ENCODE measurements at places on chromosomes 2 and 18.

GRCh38 chr2:28539118-28539541, 43.3 kb downstream of the PLB1 start:
- H3K27me3 ChIP-seq = no peaks in the 10 kb centered on the region
- H3K4me3 ChIP-seq = no peak overlapping the region
- H3K4me1 ChIP-seq = peaks cover 5% of the 10 kb centered on the region
- DNase-seq = no peak
- no peak overlapping the region for H3K27ac ChIP-seq

GRCh38 chr2:238306672-238306998, 13.7 kb upstream of the TRAF3IP1 start:
- peaks cover 17% of the 10 kb centered on the region for H3K27me3 ChIP-seq
- H3K36me3 ChIP-seq = no peaks in the 10 kb centered on the region
- H3K4me3 ChIP-seq = no peak overlapping the region
- H3K27ac ChIP-seq = no peak overlapping the region

DNA sequence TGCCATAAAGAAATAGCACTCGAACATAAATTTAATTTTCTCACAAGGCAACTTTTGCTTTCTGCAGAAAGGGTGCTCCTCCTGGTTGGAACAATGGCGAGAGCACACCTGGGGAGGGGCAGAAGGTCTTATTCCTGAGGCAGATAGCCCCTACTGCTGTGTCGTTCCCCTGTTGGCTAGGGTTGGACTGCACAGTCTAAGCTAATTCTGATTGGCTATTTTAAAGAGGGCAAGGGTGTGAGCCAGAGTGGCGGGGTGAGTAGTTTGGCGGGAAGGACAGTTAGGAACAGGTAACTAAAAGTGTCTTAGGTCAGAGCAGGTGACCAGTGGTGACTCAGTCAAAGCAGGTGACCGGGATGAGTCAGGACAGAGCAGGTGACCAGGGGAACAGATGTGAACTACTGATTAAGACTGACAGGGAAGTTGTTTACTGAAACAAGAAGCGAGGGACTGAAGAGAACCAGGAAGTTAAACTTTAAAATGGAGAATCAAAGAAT, 49.7 kb upstream of the AGAP1 start:
- H3K27me3 ChIP-seq = no peaks in the 10 kb centered on the region
- no peak overlapping the region for H3K27ac ChIP-seq
- no peak overlapping the region for H3K4me3 ChIP-seq

DNA sequence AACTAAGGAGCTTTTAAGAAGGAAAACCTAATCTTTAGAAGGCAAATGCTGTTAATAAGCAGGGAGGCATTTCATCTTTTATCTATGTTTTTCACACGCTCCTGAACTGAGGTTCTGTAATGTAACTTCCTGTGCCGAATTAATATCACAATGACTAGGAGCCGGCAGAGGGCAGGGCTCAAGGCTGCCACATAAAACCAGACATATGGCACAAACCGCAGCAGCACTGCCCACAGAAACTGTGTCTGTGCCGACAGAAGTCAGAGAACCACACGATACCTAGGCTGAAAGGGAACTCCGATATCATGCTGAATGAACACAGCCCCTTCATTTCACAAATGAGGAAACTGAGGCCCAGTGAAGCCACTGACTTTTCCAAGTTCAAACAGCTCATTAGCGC, 112.1 kb downstream of the EIPR1 start:
- no peaks in the 10 kb centered on the region for H3K27me3 ChIP-seq
- no peak overlapping the region for H3K4me3 ChIP-seq
- DNase-seq = no peak

DNA sequence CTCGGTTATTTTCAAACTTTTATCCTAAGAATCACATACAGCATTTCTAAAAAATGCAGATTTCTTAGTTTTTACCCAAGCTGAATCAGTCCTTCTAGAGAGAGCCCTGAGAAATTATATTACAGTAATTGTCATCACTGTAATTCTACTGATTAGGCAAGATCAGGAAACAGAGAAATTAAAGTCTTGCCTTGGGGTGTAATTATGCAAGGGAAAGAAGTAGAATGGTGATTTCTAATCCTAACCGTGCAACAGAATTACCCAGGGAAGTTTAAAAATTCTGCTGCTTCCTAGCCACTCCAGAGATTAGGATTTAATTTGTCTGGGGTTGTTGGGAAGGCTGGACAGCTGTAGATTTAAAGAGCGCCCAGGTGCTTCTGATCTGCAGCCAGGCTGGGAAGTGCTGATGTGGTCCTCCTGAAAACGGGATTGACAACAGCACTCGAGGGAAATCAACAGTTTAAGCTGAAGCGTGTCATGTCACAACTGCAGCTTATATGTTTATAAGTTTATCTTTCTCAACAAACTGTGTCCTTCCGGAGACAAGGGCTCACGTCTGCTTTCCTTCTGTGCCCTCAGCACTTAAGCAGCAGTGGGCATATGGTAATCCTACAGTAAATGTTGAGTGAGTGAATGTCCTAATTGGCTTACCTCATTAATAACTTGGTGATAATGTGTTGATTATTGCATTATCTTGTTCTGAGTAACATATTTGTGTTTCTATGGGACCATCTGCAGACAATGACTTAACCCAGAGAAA, 671.9 kb upstream of the SOX11 start:
- no peak overlapping the region for H3K27ac ChIP-seq
- H3K4me3 ChIP-seq = no peak overlapping the region
- DNase-seq = no peak
- no peaks in the 10 kb centered on the region for H3K27me3 ChIP-seq

- no peak overlapping the region for H3K27ac ChIP-seq
- H3K27me3 ChIP-seq = peaks cover 7% of the 10 kb centered on the region
- H3K36me3 ChIP-seq = no peaks in the 10 kb centered on the region
- no peak overlapping the region for H3K4me3 ChIP-seq
- no peak for DNase-seq
Observed at GRCh38 chr2:218086478-218086877, 17.4 kb downstream of the RUFY4 start.

- H3K36me3 ChIP-seq = no peaks in the 10 kb centered on the region
- no peak for DNase-seq
- no peak overlapping the region for H3K27ac ChIP-seq
- H3K27me3 ChIP-seq = peaks cover 4% of the 10 kb centered on the region
- H3K4me3 ChIP-seq = no peak overlapping the region
- H3K4me1 ChIP-seq = peaks cover 17% of the 10 kb centered on the region
Observed at GRCh38 chr18:48728204-48728833, 189.5 kb downstream of the CTIF start.

DNA sequence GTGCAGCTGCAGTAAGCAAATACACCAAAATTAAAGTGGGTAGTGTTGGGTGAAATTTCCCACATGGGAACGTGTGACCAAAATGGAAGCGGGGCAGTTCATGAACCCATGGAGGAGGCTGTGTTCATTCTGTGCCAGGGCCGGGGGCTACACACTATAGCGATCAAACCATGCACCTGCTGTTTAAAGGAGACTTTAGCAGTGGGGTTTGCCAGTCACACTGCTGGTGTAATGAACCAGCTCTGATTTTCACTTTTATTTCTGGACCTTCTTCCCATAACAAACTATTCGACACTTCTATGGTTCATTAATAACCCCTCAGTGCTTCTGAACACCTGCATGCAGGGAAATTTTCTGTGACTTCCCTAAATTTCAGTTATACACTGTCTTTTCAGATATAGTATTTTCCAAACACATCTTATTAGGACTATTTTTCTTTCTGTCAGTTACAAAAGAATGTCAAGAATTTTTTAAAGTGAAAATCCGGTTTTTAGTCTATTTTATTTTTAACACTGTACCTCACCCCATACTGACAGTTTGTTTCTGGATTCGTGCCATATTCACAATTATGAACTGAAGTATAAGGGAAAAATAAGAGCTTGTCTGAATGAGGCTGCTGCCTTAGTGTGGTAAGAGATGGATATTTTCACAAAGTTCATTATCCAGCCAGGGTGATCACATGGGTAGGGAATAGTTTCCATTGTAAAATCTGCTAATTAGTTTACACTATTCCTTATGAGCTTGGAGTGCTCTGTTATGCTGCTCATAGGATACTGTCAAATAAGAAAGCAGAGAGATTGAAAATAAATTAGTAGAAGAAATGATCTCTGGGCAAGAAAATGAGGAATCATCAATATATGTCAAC, 111.3 kb upstream of the CAVIN2 start:
- no peaks in the 10 kb centered on the region for H3K4me1 ChIP-seq
- H3K36me3 ChIP-seq = no peaks in the 10 kb centered on the region
- H3K27me3 ChIP-seq = peaks cover 9% of the 10 kb centered on the region
- H3K27ac ChIP-seq = no peak overlapping the region

DNA sequence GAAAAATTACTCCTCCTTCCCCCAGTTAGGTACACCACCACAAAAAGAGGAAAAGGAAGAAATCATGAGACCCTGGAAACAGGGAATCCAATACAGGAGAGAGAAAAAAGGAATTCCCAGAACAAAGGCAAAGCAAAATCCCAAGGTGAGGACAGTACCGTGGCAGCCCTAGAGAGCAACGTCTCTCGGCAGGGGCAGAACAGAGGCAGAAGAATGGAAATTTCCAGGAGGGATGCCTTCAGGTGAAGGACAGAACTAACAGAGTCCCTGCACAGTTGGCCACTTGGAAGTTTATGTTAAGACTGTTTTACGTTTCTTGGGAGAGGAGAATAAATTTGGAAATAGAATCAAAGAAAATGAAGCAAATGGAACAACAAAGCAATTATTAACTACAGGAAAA, 27.7 kb downstream of the GRB14 start:
- no peaks in the 10 kb centered on the region for H3K27me3 ChIP-seq
- H3K4me1 ChIP-seq = no peaks in the 10 kb centered on the region
- DNase-seq = no peak
- H3K36me3 ChIP-seq = no peaks in the 10 kb centered on the region
- H3K27ac ChIP-seq = no peak overlapping the region

GRCh38 chr18:32831781-32832180, 59.0 kb upstream of the KLHL14 start:
- H3K4me1 ChIP-seq = no peaks in the 10 kb centered on the region
- H3K27ac ChIP-seq = no peak overlapping the region
- no peak overlapping the region for H3K4me3 ChIP-seq
- no peaks in the 10 kb centered on the region for H3K27me3 ChIP-seq
- H3K36me3 ChIP-seq = no peaks in the 10 kb centered on the region

DNA sequence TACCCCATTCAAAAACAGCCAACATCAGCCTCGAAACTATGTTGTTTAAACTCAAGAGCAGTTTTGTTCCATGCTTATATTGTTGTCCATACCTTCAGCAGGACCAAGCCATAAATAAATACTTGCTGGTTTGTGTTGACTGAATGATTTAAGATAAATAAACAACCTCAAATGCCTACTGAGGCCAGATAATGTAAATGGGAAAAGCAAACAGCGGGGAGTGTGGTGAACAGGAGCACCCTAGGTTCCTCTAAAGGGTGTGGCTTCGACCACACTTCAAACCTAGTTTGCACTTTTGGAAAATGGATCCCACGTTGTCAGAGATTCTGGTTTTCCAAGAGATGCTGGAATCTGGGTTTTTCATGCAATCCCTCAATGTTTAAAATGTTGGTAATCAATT, 1.7 kb upstream of the PMAIP1 start:
- peaks cover 26% of the 10 kb centered on the region for H3K36me3 ChIP-seq
- DNase-seq = no peak
- no peaks in the 10 kb centered on the region for H3K27me3 ChIP-seq
- no peak overlapping the region for H3K27ac ChIP-seq
- H3K4me1 ChIP-seq = peaks cover 31% of the 10 kb centered on the region

GRCh38 chr2:237509151-237509550, 22.1 kb downstream of the MLPH start:
- H3K4me3 ChIP-seq = no peak overlapping the region
- H3K27me3 ChIP-seq = peaks cover 6% of the 10 kb centered on the region
- no peaks in the 10 kb centered on the region for H3K36me3 ChIP-seq
- no peak for DNase-seq
- H3K27ac ChIP-seq = no peak overlapping the region
- H3K4me1 ChIP-seq = no peaks in the 10 kb centered on the region

DNA sequence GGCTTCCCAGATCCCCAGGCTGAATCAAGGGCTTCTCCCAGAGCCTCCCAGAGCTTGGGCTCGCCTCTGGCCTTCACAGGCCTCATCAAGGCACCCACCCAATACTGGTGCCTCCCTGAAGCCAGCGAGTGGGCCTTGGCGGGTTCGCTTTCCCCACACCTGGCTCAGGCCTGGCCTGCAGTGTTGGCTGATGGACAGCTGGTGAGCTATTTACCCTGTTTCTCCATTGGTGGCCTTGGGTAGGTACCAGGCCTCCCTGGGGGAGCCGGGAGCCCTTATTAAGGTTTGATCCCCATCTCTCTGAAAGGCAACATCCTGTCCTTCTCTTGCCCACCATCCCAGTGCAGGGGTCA, 18.2 kb upstream of the DUSP2 start:
- H3K27ac ChIP-seq = peak overlapping the region; percentile 99
- H3K27me3 ChIP-seq = no peaks in the 10 kb centered on the region
- DNase-seq = no peak
- peak overlapping the region; percentile 81 for H3K4me3 ChIP-seq
- H3K36me3 ChIP-seq = peaks cover 4% of the 10 kb centered on the region

- H3K27me3 ChIP-seq = peaks cover 6% of the 10 kb centered on the region
- no peak overlapping the region for H3K27ac ChIP-seq
- H3K4me1 ChIP-seq = no peaks in the 10 kb centered on the region
- DNase-seq = no peak
Observed at GRCh38 chr18:12571630-12572029, 86.3 kb downstream of the SPIRE1 start.

- H3K27ac ChIP-seq = peak overlapping the region; percentile 61
- peaks cover 89% of the 10 kb centered on the region for H3K4me1 ChIP-seq
- DNase-seq = no peak
- H3K36me3 ChIP-seq = peaks cover 57% of the 10 kb centered on the region
- H3K4me3 ChIP-seq = peak overlapping the region; percentile 44
Observed at GRCh38 chr2:105836840-105837692, 92.4 kb downstream of the NCK2 start.

DNA sequence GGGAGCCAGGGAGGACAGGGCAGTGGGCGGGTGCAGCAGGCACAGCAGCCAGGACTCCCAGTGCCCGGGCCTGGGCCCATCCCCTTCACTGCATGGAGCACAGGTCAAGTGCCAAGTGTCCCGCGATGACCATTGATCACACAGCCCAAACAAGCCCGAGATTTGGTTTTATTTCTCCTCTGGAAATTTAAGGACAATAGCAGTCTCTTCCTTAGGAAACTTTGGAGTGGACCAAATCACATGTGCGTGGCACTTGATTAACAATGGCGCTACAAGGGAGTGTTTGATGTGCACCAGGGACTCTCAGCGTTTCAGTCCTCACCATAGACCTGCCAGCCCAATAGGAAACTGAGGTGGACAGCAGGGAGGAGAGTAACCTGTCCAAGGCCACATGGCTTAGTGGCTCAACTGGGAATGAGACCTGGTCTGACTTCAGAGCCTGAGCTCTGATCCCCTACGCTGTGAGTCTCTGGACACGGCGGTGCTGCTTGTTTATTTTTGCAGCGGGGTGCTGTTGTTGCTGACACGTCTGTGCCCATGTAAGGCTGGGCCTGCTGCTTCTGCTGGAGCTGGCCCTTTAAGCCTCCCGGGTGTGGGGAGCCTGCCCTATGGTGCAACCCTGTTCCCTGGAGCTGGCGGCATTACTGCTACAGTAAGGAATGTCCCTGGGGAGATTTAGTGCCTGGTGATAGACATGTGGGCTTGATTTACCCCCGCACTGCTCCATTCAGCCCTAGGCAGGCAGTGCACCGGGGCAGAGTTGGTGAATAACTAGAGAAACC, 194.2 kb downstream of the INHBB start:
- H3K27me3 ChIP-seq = no peaks in the 10 kb centered on the region
- no peak for DNase-seq
- no peaks in the 10 kb centered on the region for H3K36me3 ChIP-seq
- no peak overlapping the region for H3K27ac ChIP-seq

Measured in activated T-helper 1 cell treated with anti-CD3 and anti-CD28 coated beads, Interleukin-12 subunit alpha, Interleukin-12 subunit beta, Interleukin-2, Interleukin-4 antibody, amounts not matched to agents 30 ng/mL and 10 ng/mL and 1 ng/mL, durations not matched to agents 14 hours and 24 hours and 36 hours (primary cell).